ENCODE measurements at places on chromosomes 7 and 10.

GRCh38 chr10:28281726-28282315 is 21.0 kb downstream of the MPP7 start:
- no peak for DNase-seq

GRCh38 chr7:51162724-51163329 is 153.8 kb downstream of the COBL start:
- DNase-seq: peak; percentile 83

DNA sequence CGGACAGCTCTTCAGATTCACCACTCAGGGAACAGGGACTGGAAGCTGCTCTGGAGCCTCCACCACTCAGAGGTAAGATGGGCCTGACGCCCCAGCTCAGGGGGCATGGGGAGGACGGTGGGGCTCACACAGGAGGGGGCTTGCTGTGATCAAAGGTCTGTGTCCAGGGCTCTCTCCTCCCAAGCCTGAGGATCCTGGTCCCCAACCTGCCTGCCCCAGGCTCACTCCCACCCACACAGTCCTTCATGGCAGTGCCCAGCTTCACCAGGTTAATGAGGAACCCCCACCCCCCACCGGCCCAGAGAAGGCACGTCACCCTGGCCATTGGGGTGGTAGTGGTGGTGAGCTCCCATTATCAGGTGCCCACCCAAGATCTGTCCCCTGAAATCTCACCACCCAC is 926.7 kb upstream of the ZNF722 start:
- no peak for DNase-seq

- DNase-seq: no peak
Observed at GRCh38 chr10:93334901-93335327, 147.2 kb downstream of the MYOF start.

DNA sequence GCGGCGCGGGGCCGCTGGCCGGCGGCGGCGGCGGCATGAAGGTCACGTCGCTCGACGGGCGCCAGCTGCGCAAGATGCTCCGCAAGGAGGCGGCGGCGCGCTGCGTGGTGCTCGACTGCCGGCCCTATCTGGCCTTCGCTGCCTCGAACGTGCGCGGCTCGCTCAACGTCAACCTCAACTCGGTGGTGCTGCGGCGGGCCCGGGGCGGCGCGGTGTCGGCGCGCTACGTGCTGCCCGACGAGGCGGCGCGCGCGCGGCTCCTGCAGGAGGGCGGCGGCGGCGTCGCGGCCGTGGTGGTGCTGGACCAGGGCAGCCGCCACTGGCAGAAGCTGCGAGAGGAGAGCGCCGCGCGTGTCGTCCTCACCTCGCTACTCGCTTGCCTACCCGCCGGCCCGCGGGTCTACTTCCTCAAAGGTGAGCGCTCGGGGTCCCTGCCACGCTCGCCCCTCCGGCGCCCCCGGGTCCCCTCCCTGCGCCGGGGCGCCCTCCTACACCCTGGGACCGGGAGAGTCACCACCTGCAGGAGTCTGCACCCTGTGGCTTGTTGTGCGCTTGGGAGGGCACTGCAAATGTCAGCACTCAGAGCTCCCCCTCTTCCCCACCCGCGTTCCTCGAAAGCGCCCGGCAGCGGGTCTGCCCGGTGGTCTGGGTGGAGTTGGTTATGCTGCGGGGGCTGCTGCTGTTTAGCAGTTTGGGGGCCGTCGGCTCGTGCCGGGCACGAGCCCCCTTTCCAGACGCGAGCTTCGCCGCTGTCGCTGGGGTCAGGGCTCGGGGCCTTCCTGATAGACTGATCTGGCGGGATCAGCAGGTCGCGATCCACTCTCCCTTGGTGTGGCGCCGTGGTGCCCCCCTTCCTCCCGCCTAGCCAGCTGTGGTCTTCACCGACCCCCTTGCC is 627 bp downstream of the DUSP5 start:
- DNase-seq: peak; percentile 39

DNA sequence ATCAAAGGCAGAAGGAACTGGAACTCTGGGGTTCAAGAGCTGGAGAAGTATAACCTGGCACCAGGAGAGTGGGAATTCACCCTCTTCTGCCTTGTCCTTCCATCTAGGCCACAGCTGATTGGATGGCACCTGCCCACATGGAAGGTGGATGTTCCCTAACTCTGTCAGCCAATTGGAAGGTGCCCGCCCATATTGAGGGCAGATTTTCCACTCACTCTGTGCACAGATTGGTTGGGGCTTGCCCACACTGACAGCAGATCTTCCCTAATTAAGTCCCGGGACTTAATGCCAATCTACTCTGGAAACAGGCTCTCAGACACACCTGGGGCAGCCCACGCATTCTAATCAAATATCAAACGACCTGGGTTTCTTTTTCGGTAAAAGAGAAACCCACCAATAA is 1142.3 kb upstream of the CELF2 start:
- DNase-seq: no peak

DNA sequence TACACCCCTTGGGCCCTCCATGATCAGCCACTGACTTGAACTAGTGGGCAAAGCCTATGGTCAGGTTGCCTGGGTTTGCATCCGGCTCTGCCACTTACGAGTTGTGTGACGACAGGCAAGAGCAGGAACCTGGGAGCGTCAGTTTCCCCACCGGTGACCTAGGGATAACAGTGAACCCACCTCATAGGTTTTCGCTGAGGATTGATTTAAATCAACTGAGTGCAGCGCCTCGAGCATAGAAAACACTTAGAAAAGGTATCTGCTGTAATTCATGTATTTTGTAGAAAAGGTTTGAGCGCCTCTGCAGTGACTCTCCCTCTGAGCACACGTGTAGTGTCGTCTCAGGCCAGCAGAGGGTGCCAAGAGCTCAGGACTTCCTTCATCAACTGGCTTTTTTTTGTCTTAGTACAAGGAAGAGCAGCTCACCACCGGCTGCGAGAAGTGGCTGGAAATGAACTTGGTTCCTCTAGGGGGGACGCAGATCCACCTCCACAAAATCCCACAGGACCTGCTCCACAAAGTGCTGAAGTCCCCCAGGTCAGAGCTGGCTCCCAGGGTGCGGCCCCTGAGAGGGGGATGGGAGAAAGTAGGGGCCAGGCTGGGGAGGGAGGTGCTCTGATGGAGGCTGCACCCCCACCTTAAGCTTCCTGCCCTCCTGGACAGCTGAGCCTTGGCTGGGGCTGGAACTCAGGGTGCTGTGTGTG is 27.7 kb downstream of the BTBD16 start:
- peak; percentile 77 for DNase-seq

GRCh38 chr7:144470078-144470477 is 66.6 kb upstream of the NOBOX start:
- DNase-seq: no peak

GRCh38 chr7:97731736-97732564 is at the start of gene TAC1:
Gene TAC1, plus strand, starts transcription at chr7:97732086. Its CDS starts 527 bp downstream, at chr7:97732613.
- DNase-seq: peak; percentile 66

DNA sequence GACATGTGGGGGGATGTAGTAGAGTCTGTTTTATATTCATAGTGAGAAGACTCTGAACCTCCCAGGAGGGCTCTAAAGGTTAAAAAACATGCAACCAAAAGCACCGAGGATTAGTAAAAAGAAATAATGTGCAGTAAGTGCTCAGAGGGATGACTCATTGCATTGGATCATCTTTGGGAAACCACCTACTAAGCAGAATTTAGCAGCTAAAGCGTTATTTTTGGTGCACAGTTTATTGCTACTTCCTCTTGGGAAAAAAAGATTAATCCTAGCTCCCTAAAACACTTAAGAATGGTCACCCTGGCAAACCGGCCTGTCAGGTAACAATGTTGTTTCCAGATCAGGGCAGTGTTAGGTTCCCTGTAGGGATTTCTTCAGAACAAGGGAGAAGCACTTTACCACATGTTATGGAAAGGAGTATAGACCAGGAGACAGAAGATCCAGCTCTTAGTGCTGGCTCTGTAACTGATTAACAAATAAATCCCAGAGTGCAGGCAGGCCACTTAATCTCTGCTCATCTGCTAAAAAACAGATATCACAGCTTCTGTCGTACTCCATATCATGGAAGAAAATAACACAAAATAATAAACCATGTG is 44.8 kb upstream of the FAM133B start:
- DNase-seq: peak; percentile 88

Data from fibroblast of mammary gland (primary cell).